ENCODE measurements at places on chromosomes 3 and 15.

GRCh38 chr15:82855286-82856100 lies 46.1 kb downstream of the WHAMM start:
- DNase-seq: no peak

DNA sequence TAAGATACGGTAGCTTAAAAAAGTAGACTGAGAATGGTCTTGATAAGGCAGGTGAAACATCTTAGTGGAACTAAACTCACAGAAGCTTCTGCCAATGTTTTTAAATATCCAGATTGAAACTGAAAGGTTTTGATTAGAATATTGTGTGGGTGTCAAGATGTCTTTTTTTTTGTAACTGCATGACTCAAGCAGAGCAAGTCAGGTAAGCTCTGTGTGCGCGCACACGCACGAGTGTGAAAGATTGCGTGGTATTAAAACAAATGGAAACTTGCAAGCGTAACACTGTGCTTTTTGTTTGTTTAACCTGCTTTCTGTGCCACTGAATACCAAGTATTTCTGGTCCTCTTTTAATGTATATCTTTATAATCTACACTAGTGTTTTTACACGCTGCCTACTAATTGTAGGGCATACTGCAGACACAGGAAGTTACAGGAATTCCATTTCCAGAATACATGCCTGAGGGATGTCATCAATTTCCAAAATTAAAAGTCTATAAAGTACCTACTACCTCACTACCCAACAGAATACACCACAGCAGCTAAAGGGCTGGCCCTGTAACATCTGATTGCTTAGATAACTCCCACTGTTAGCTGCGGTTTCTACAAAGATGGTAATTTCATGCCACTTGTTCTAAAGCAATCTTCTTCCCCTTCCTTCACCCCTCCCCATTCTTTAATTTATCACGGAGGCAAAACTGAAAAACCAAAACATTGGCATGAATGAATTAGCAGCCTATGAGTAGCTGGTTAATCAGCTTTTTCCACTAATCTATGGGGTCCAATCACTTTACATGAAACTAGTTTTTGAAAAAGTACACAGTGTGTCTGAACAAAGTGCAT lies 472.8 kb downstream of the SHQ1 start:
- DNase-seq: no peak

- peak; percentile 62 for DNase-seq
Measured at GRCh38 chr3:159724627-159725026, 264.0 kb upstream of the IL12A start.

DNA sequence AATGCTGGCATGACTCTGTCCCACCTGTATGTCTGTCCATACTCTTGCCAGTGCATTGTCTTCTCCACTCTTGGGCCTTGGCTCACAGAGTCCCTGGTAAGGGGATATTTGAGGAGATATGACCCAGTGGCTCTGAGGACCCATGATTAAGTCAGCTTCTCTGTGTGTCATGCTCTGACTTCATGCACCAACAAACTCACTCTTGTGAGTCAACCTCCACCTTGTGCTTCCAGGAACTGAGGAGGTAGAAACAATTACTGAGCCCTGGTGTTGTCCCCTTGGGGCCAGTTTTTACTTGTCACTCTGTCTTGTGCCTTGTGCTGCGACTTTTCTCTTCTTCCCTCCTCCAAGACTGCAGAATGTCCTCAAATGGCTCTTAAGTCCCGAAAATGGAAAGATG lies 127.1 kb downstream of the ABHD5 start:
- no peak for DNase-seq

GRCh38 chr15:63221346-63221745 lies 31.9 kb downstream of the RAB8B start:
- DNase-seq: no peak

DNA sequence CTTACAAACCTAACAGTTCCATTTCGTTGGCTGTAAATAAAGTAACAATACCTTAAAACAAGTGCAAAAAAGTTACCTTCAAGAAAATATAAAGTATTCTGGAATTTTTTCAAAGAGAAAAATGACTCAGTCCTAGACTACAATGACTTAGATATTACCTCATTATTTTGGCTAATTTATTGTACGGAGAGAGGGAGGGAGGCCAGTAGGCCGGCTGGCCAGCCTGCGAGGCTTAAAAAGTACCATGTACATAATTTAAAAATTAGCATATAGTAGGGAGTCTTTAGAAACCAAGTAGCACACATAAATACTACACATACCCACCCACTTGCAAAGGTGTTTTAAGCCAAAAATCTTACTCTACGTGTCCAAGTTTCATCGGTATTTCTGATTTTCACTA lies 41.9 kb upstream of the MAP4 start:
- no peak for DNase-seq

- DNase-seq: peak; percentile 13
Measured at GRCh38 chr3:169133178-169134161, 530.0 kb downstream of the MECOM start.

DNA sequence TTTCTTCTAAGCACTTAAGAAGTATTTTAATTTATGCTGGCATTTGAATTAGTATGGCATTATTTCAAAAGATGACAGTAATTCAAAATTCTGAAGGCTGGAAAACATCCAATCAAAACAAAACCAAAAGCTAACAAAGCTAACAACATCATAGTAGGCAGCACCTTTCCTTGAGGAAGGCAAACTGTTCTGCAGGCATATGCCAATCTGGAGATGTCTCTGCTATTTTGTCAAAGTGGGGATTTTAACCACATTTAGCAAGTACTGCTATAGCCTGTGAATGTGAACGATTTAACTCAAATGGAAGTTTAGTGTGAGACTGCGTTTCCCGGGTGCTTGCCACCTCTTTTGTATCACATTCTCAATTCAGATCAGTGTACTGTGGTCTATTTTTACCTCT lies 16.7 kb upstream of the GABRA5 start:
- DNase-seq: no peak

- DNase-seq: no peak
Measured at GRCh38 chr15:31345606-31346366, 19.2 kb downstream of the KLF13 start.

GRCh38 chr3:186930641-186931531 lies 560 bp downstream of the ST6GAL1 start:
- peak; percentile 47 for DNase-seq

- DNase-seq: no peak
Measured at GRCh38 chr3:18258492-18258891, 166.6 kb downstream of the SATB1 start.

DNA sequence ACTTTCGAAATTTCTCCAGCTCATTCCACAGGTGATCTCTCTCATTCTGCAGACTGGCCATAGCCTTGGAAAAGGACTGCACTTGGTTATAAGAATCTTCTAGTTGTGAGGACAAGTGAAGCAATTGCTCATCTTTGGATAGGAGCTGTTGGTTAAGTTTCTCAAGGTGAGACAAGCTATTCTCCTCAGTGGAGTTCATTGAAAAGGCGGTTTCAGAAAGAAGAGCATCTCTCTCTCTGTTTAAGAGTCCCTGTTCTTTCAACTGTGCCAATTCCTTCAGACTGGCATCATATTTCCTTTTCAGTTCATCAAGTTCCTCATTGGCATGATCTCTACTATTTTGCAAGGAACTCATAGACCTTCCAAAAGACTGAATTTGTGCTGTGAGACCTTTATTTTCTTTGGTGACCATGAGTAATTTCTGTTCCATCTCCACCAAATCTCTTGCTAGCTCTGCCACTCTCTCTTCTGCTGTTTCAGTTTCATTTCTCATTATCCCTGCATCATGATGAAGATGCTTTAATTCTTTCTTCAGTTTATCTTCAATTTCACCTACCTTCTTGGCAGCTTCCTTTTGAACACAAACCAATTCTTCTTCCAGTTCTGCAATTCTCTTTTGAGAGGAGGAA lies 30.2 kb upstream of the HCLS1 start:
- DNase-seq: no peak

GRCh38 chr3:43641306-43642114 lies 19.7 kb upstream of the ANO10 start:
- DNase-seq: peak; percentile 41

DNA sequence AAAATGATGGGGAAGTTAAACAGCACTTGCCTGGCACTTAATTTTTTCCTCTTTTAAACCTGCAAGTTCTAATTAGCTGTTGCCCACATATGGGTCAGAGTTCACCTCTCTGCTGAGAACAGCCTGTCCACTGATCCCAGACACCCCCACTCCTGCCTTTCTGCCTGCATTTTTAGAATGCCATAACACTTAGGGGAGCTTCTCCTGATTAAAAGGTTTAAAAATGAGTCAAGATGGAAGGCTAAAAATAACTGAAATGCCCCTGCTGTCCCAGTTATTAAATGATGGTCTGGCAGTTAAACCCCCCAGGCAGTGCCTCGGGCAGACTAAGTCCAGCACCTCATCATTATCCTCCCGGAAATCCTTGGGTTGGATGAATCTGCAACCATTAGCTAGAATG lies 913.6 kb upstream of the ARPP21 start:
- DNase-seq: no peak

GRCh38 chr3:24299806-24300626 lies 194.6 kb downstream of the THRB start:
- peak; percentile 86 for DNase-seq

GRCh38 chr3:15347737-15348110 lies 15.3 kb upstream of the SH3BP5 start:
- no peak for DNase-seq

- no peak for DNase-seq
Measured at GRCh38 chr15:28917791-28918140, 32.0 kb downstream of the APBA2 start.

GRCh38 chr3:71891483-71891882 lies 106.5 kb upstream of the PROK2 start:
- no peak for DNase-seq

GRCh38 chr3:183211352-183211751 lies 41.7 kb upstream of the B3GNT5 start:
- DNase-seq: no peak

DNA sequence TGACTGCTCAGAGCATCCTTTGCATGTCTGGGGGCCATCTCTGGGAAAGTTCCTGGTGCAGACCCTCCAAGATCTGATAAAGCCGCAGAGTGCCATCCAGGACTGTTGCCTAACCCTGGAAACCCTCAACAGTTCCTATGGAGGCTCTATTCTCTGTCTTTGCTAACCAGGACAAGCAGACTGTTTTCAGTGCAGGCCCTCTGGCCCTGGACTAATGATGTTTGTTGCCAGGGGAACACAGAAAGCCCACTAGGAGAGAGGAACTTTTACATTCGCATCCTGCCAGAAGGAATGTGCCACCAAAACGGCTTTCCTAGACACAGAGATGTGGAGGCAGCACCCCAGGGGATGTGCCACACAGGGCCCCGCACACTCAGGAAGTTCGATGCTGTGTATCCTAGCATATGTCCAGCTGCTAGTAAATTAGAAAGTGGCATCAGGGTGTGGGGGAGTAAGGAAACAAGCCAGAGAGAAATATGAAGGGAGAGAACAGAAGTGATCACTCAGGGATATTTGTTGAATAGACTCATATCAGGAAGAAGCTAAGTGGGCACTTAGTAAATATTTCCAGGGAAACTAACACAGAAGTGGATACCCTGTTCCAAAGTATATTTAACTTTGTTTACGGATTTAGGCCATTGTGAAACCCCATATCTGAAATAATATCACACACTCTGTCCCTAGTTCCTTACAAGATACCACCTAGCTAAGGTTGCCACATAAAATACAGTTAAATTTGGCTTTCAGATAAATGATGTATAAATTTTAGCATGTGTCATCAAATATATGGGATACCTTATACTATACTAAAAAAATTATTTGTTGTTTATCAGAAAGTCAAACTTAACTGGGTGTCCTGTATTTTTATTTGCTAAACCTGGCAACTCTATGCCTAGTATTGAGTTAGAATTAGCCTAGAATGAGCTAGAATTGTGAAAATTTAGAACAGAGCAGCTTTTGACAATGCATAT lies 29.9 kb upstream of the TMOD3 start:
- no peak for DNase-seq

All from fibroblast of skin of scalp (primary cell).